Stimulated activated CD8-positive, alpha-beta memory T cell treated with anti-CD3 and anti-CD28 coated beads, Interleukin-15, amount 100 ng/mL, for 4 hours (primary cell): ENCODE measurements at places on chromosomes 5 and 9.

- DNase-seq, result no peak
These were observed 205.5 kb downstream of the MEF2C start for GRCh38 chr5:88677376-88677895.

- no peak for DNase-seq
These were observed 330.5 kb upstream of the EFNA5 start for GRCh38 chr5:108001222-108001621.

DNA sequence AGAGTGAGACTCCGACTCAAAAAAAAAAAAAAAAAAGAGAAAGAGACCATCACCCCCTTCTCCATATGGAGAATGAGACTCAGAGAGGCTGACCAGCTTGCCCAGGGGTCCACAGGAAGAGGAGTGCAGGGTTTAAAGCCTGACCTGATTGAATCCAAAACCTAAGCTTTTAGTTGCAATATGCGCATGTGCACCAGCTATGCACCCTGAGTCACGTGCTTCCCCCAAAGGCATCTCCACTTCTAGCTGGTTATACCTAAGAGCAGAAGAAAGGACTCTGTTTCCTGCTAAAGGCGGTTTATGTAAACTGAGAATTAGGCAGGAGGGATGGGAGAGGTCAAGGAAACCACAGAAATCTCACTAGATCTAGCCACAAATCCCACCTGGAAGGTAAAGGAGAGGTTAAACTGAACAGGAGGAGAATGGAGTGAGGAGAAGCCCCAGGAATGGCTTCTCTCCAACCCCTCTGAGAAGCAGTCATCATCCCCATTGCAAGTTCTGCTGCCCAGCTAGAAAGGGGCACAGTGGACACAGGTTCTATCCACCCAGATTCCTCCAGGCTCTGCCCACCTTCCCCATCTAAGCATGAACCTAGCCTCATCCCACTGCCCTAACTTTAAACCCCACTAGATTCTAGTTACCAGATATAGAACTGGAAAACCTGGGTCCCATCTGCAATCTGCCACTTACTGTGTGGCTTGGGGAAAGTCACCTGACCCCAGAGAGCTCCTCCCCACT, 171.3 kb downstream of the ACTL7B start:
- DNase-seq, result no peak

DNA sequence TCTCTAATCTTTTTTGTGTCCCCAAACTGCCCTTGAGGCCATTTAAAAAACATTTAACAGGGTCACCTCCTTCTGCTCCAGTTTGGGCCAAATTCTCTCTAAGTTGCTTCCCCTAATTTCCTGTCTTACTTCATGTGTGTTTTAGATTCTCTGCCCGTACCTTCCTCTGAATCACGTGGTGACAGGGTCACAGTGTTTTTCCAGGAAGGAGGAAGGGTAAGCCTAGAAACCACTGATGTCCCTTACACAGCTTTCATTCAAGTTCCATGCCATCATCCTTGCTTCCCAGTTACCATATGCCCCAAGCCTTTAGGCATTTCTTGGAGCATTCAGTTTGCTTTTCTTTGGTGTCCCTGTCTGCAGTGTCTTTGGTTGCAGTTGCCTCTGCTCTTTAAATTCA, 42.4 kb upstream of the MACIR start:
- no peak for DNase-seq

- no peak for DNase-seq
These were observed 50.9 kb downstream of the ZNF474 start for GRCh38 chr5:122180146-122180712.

- peak; percentile 53 for DNase-seq
These were observed 524 bp downstream of the PRR7 start for GRCh38 chr5:177447066-177447610.

- DNase-seq, result no peak
These were observed 81.9 kb upstream of the CTSL start for GRCh38 chr9:87643778-87644570.

DNA sequence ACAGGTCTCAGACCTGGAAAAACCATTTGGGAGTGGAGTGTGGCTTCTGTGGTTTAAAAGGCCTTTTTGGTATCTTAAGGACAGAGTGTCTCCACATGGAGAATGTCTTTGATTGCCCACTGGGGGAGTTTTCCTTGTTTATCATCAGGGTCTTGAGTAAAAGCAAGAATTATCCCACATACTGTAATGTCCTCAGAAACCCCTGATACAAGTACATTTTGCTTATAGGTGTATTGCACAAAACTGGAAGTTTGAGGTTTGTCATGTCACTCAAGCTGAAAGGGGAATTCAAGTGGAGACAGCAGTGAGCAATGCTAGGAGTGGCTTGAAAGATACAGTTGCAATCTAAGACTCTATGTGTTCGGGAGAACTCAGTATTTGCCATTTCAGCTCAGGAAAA, 62.7 kb upstream of the GRAMD2B start:
- DNase-seq, result no peak
